Activated CD4-positive, alpha-beta T cell treated with anti-CD3 and anti-CD28 coated beads, Interleukin-2, amount 10 ng/mL, durations not matched to agents 7 days and 5 days (primary cell): ENCODE measurements at places on chromosomes 4 and X.

DNA sequence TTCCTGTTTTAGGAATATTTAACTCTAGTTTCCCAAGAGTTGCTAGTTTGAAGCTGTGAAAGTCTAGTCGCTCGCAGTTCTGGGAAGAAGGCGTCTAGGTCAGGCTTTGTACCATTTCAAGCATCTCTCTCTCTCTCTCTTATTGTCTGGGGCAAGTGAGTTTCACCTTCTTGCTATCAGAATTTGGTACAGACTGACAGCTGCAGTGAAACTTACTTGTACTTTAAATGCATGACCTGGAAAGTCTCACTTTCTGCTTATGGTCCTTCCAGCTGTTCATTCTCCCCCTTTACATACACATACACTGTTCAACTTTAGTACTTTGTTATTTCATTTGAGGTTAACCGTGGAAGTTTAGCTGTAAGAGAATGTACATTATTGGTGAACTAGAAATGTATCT is 4.4 kb downstream of the FRMPD4 start:
- DNase-seq = no peak

DNA sequence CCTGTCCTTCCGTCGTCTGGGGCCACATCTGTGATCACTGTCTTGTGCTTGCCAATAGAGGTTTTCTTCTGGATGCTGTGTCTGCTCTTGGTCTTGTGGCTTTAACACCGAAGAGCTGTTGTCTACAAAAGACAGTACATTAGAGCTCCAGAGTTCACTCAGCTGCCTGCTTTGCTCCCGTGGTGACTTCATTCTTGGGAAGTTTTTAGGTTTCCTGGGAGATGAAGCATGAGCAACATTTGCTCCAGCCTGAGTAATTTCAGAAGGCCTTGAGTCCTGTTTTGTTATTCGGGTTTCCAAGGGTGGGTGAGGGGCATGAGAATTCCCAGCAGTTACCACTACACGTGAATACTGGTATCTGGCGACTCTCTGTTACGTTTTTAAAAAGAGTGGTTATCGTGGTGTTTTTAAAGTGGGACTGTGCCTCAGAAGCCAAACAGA is 189.2 kb downstream of the SHROOM3 start:
- DNase-seq = no peak

DNA sequence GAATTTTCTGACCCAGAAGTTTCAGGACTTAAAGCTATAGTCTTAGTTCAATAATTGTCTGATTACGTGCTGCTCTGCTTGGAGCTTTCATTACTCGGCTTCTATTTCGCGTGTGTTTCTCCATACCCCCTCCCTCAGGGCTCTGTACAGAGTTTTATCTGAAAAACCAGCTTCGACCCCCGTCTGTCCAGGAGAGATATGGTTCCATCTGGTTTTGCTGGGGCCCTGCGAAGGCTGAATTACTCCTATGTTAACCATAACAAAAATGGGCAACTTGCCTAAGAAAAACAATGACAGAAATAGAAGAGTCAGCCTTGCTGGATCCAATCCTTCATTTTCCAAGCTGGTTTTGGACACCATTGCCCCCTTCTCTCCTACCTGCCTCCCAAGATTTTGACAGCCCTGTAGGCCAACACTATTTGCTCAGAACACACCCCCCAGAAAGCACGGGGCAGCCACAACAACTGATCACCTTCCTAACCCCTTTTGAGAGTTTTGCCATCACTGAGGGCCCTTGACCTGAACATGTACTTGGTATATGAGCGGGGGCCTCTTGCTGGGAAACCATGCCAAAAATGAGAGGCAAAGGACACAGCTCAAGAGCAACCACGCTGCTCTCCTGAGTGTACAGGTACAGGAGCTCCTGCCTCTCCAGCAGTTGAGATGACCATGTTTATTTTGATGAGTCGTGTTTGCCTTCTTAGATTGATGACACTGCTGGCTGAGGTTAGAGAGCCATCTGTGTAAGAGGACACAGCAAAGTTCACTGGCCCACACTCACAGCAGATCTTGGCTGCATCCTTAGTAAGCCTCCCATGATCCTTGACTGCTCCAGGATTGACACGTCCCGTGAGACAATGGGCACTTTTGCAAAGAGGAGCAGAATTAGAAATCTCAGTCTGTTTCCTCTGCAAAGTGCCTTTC is 36.2 kb upstream of the ATP6AP2 start:
- DNase-seq = no peak

DNA sequence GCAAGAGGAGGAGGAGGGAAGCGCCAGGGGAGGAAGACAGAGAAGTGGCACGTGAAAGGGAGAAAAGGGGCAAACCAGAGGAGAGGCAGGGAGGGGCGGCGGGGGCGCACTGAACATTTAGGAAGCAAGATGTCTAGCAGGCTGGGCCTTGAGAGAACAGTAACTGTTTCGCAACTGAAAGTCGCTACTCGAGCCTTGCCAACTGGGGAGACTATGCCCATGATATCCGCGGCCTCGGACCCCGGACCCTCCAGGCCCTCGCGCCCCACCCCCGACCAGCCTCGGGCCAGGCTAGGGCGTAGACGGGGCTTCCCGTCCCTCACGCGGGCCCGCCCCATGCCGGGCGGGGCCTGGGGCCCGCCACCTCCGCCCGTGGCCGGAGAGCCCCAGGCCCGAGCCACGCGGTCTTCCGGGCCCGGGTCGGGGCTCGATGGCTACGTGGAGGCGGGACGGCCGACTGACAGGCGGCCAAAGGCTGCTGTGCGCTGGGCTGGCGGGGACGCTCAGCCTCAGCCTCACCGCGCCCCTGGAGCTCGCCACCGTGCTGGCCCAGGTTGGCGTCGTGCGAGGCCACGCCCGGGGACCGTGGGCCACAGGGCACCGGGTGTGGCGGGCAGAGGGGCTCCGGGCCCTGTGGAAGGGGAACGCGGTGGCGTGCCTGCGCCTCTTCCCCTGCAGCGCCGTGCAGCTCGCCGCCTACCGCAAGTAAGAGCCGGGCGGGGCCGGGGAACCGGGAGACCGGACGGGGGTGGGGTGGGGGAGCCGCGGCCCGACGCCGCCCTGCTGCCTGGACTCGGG is at the start of gene SLC25A43:
Gene SLC25A43, plus strand, starts transcription at position 363 of the 798 bp plus-strand sequence. Its CDS starts 68 bp downstream, at position 431.
- DNase-seq = peak; percentile 19

GRCh38 chr4:74223801-74224200 is 65.9 kb downstream of the MTHFD2L start:
- DNase-seq = no peak
